Activated naive CD4-positive, alpha-beta T cell treated with anti-CD3 and anti-CD28 coated beads, Interleukin-2, amount 10 ng/mL, durations not matched to agents 7 days and 5 days (primary cell): ENCODE measurements at places on chromosomes 3 and 15.

DNA sequence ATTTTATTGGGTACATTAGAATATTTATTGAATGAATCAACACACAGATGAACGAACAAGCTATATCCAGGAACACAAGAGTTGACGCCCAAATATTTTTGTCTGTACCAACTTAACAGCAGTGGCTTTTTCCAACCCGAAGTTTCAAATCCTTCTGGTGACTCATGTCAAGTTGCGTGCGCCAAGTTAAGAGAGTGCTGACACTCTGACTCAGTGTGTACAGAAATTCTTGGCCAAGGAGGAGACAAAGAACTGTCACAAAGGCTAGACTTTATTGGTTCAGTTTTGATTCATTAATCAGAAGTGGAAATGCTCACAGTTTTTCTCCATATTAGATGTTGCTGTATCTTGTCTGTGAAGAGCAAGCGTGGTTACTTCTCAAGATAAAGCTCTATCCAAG is 59.6 kb upstream of the TSC22D2 start:
- no peak for DNase-seq

GRCh38 chr15:44636976-44637375 is 26.5 kb downstream of the SPG11 start:
- DNase-seq, result no peak

GRCh38 chr3:24270204-24270691 is 224.4 kb downstream of the THRB start:
- no peak for DNase-seq

GRCh38 chr15:77168616-77169015 is 97.7 kb upstream of the TSPAN3 start:
- DNase-seq, result no peak

- no peak for DNase-seq
Observed at GRCh38 chr3:39754549-39754948, 54.9 kb upstream of the MYRIP start.

DNA sequence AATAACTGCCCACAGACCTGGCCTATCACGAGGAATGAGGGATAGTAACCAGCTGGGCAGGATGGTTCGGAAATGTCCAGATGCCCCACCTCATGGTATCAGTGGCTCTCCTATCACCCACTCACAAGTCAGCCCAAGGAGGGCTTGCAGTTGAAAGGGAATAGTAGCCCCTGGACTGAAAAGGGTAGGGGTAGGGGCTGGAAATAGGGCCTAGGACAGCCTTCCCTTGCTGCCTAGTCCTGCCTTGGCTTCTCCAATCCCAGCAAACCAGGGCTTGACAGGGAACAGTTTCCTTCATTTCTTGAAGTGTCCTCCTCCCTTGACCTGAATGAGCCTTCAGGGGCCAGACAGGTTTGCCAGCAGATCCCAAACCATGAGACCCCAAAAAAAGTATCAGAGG is 1.2 kb upstream of the CACNA2D2 start:
- DNase-seq, result no peak

DNA sequence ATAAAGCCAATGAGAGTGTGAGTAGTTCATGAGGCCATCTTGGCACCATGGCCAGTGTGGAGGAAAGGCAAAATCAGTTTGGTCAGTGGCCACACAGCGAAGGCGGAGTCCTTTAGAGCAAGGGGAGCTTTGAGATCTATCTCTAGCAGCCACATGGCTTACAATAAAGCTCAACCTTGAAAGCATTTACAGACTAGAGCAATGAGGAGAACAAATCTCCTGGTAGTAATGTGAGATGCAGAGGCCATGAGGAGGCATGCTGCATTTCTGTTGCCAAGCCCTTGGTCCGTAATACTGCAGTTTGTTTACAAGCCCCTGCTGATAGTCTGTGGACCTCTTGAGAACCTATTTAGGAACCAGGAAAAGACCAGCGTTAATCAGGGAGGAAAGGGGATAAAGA is 381.5 kb upstream of the C2CD4B start:
- no peak for DNase-seq

- DNase-seq, result no peak
Observed at GRCh38 chr15:73629798-73630429, 3.3 kb downstream of the NPTN start.

GRCh38 chr3:125187599-125187910 is 25.0 kb downstream of the SLC12A8 start:
- no peak for DNase-seq

GRCh38 chr3:44429459-44429858 is 48.0 kb downstream of the ZNF445 start:
- DNase-seq, result no peak

GRCh38 chr3:112061152-112061551 is 25.0 kb upstream of the C3orf52 start:
- DNase-seq, result no peak

GRCh38 chr3:136209921-136210320 is 13.8 kb upstream of the MSL2 start:
- no peak for DNase-seq

- DNase-seq, result no peak
Observed at GRCh38 chr3:66418475-66418931, 82.3 kb downstream of the LRIG1 start.
